Non-pigmented ciliary epithelial cell (primary cell): ENCODE measurements at places on chromosomes 12 and 14.

GRCh38 chr12:75172611-75173010 is 37.0 kb downstream of the KCNC2 start:
- no peak for DNase-seq

- DNase-seq = no peak
Measured at GRCh38 chr12:44875954-44876543, at the start of gene NELL2. TSS of gene NELL2 (minus strand) at chr12:44876315. CDS start at chr12:44875869, 446 bp downstream.

DNA sequence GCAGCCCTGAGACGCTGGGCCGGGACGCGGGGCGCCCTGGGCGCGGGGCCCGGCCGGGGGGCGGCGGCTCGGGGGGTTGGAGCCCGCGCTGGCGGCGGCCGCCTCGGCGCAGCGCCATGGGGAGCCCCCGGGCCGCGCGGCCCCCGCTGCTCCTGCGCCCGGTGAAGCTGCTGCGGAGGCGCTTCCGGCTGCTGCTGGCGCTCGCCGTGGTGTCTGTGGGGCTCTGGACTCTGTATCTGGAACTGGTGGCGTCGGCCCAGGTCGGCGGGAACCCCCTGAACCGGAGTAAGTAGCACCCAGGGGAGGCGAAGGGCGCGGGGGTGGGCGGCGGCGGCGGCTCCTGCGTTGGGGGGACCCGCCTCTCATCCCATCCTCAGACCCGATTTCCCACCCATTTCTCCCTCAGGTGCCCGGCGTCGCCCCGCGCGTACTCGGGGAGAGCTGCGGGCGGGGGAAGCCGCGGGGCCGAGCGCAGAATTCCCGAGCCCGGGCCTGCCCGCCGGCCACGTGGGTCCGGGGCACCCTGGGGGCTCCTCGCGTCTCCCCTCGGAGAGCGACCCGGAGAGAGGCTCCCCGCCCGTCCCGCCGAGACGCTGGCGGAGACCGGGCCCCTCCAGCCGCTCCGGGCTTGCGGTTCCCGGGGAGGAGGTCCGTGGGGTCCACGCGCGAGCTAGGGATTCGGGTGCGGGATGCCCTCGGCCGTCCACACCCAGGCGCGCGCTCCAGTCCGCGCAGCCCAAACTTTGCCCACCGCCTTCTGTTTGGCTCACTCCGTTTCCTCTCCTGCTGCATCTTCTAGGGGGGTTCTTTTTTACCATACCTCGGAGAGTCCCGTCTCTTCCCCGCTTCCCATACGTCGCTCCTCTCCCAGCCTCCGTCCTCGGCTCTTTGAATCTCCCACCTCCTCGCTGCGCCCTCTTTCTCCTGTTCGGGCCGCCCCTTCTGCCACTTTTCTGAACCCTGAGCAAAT is 807 bp downstream of the B4GALNT3 start:
- DNase-seq = no peak

GRCh38 chr12:64955746-64956145 is 131.3 kb downstream of the TBC1D30 start:
- DNase-seq = no peak

DNA sequence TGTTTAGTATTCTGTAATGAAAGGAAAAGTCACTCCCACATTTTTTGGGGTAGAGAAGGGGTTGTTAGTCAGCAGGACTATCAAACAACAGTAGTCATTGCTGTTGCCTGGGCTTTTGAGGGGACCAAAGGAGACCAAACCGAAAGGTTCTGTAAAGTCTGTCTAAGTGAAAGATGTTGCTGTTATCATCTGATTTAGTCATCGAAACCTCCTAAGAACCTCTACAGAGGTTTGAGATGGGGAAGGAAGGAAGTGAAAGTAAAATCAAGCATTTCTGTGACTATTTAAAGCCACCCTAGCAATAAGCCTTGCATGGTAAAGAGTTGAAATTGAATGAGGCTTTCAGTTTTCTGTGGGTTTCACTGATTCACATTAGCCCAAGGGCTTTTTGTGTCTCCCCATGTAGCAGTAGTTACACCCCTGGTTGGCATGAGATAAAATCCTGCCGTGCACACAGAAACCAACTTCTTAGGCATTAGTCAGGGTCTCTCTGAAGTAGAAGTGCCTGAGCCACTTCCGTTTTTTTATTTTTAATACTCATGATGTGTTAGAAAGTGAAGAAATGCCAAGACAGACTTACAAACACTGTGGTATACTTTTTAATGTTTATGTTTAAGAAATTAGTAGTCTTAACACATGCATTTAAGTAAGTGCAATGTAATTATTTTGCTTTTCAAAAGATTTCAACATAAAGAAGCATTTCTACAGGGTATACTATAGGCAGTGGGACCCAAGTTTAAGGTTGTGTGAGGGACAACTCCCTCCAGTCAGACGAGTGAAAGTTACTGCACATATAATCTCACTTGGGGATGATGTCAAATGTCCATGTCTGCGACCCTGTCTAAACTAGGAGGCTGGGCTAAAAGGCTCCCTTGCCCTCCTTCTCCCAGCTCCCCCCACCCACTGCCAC is 50.4 kb downstream of the DYRK2 start:
- DNase-seq = no peak

- DNase-seq = peak; percentile 32
Measured at GRCh38 chr14:31505411-31505810, 17.6 kb upstream of the GPR33 start.

DNA sequence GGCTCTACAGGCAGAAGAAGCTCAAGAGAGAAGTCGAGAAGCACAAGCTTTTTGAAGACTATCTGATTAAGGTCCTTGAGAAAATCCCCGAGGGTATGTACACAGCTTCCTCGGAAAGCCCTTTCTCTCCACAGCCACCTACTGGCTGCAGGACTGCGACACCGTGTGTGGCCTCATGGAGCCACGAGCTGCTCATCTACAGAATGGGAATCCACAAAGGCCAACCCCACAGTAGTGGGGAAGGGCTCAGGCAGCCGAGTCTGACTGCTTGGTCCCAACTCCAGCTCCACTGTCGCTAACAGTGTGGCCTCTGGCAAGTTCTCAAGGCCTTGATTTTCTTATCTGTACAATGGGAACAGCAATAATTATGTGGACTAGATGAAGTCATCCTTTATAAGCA is 2.5 kb downstream of the CCDC197 start:
- DNase-seq = no peak
